Tongue (tissue), 3 donors: ENCODE measurements at places on chromosomes 2 and 18. TPM values are rescaled to one million over a fixed set of nuclear protein-coding genes. Genes with fewer than 3 reads are reported as not detected.

The EFEMP1 gene
- total RNA-seq: 75.8 TPM

The WNT10A gene
- 5.7 TPM for total RNA-seq

The LOXHD1 gene
- total RNA-seq: 3.4 TPM

The ACVR1C gene
- total RNA-seq: 0.10 TPM

The UBE2E3 gene
- total RNA-seq: 128 TPM

The ABHD1 gene
- total RNA-seq: 1.3 TPM

The SPP2 gene
- total RNA-seq: not detected

The CD8B2 gene
- total RNA-seq: not detected

The FASTKD2 gene
- 51.6 TPM for total RNA-seq

The SERPINB4 gene
- not detected for total RNA-seq

The MGAT4A gene
- total RNA-seq: 19.0 TPM

The TEX51 gene
- not detected for total RNA-seq

The ABCB11 gene
- not detected for total RNA-seq

The FOXD4L1 gene
- total RNA-seq: not detected

The LOXL3 gene
- total RNA-seq: 11.2 TPM

The MARCHF4 gene
- total RNA-seq: not detected

The IL1RN gene
- total RNA-seq: 44.7 TPM

The TLX2 gene
- total RNA-seq: not detected

The RGPD6 gene
- total RNA-seq: 54.0 TPM

The ANKRD30BL gene
- total RNA-seq: 0.31 TPM

The ANO7 gene
- total RNA-seq: 0.10 TPM

The MEIS1 gene
- 72.7 TPM for total RNA-seq

The TMEM150A gene
- total RNA-seq: 4.9 TPM

The CD302 gene
- 24.5 TPM for total RNA-seq

The ANKAR gene
- 25.7 TPM for total RNA-seq

The TUBA3D gene
- not detected for total RNA-seq

The TRIM43 gene
- total RNA-seq: not detected

The SGO2 gene
- total RNA-seq: 10.7 TPM

The MC4R gene
- 0.21 TPM for total RNA-seq

The CHST10 gene
- total RNA-seq: 21.4 TPM

The LINC00305 gene
- total RNA-seq: not detected

The PTPRM gene
- total RNA-seq: 109 TPM

The TRABD2A gene
- total RNA-seq: not detected

The NEU4 gene
- 9.4 TPM for total RNA-seq

The ZNF516 gene
- 55.4 TPM for total RNA-seq

The KCNG2 gene
- not detected for total RNA-seq

The MATN3 gene
- 0.41 TPM for total RNA-seq

The FTCDNL1 gene
- total RNA-seq: 6.7 TPM

The TACR1 gene
- total RNA-seq: 0.41 TPM

The ALPP gene
- total RNA-seq: not detected

The SLC66A2 gene
- total RNA-seq: 29.0 TPM

The TUBB8B gene
- not detected for total RNA-seq

The SLC40A1 gene
- 74.2 TPM for total RNA-seq

The EPG5 gene
- total RNA-seq: 38.8 TPM

The IL1A gene
- total RNA-seq: not detected

The HOXD1 gene
- total RNA-seq: not detected

The TUBA4B gene
- total RNA-seq: not detected

The SOWAHC gene
- 23.0 TPM for total RNA-seq

The ZNF142 gene
- 14.3 TPM for total RNA-seq

The NPPC gene
- total RNA-seq: 10.7 TPM

The INHA gene
- 1.5 TPM for total RNA-seq

The ACTG2 gene
- 7.9 TPM for total RNA-seq

The RSAD2 gene
- 2.6 TPM for total RNA-seq

The STK11IP gene
- 13.6 TPM for total RNA-seq

The CNTNAP5 gene
- 1.7 TPM for total RNA-seq

The HAAO gene
- total RNA-seq: 24.3 TPM

The UPP2 gene
- total RNA-seq: not detected

The NRP2 gene
- 28.8 TPM for total RNA-seq
